ENCODE measurements at places on chromosomes 3 and 15. TPM values are rescaled to one million over a fixed set of nuclear protein-coding genes. Genes with fewer than 3 reads are reported as not detected.

GRCh38 chr3:194761384-194761783 lies 75.7 kb downstream of the FAM43A start:
- peak overlapping the region; percentile 20 for H3K27ac ChIP-seq
- peak; percentile 40 for DNase-seq
- H3K4me1 ChIP-seq = peaks cover 31% of the 10 kb centered on the region
- no peak overlapping the region for H3K4me3 ChIP-seq
- H3K27me3 ChIP-seq = no peaks in the 10 kb centered on the region

- no peak overlapping the region for H3K27ac ChIP-seq
- no peak overlapping the region for H3K4me3 ChIP-seq
- H3K36me3 ChIP-seq = peaks cover 9% of the 10 kb centered on the region
- DNase-seq = no peak
These were observed 225.3 kb downstream of the FOXP1 start for GRCh38 chr3:71358243-71358642.

- H3K4me1 ChIP-seq = peaks cover 11% of the 10 kb centered on the region
- H3K27me3 ChIP-seq = peaks cover 15% of the 10 kb centered on the region
- no peak overlapping the region for H3K27ac ChIP-seq
- H3K36me3 ChIP-seq = no peaks in the 10 kb centered on the region
These were observed 15.6 kb downstream of the CHST2 start for GRCh38 chr3:143135150-143135549.

DNA sequence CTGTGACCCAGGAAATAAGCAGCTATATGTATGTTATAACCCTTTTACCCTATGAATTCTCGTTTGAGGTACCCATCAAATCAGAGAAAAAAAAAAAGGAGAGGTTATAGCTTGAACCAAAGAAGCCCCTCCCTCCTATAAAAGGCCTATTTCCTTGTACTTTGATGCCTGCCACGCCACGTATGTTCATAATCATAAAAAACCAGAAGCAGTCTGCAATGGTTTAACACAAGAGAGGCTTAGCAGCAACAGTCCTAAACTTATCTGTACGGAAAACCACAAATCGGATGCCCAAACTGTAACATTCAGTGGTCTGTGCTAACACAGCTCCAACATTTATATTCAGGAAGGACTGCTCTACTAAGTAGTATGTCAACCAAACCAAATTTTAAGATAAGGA lies 21.2 kb downstream of the CCR8 start:
- no peak overlapping the region for H3K27ac ChIP-seq
- H3K4me3 ChIP-seq = no peak overlapping the region
- H3K4me1 ChIP-seq = no peaks in the 10 kb centered on the region
- no peaks in the 10 kb centered on the region for H3K36me3 ChIP-seq
- peaks cover 29% of the 10 kb centered on the region for H3K27me3 ChIP-seq
- DNase-seq = no peak

- peak overlapping the region; percentile 87 for H3K27ac ChIP-seq
- H3K36me3 ChIP-seq = no peaks in the 10 kb centered on the region
- H3K4me1 ChIP-seq = peaks cover 69% of the 10 kb centered on the region
- peak overlapping the region; percentile 60 for H3K4me3 ChIP-seq
- no peaks in the 10 kb centered on the region for H3K27me3 ChIP-seq
- DNase-seq = peak; percentile 82
These were observed 670 bp upstream of the ISLR start for GRCh38 chr15:74172701-74173379.

DNA sequence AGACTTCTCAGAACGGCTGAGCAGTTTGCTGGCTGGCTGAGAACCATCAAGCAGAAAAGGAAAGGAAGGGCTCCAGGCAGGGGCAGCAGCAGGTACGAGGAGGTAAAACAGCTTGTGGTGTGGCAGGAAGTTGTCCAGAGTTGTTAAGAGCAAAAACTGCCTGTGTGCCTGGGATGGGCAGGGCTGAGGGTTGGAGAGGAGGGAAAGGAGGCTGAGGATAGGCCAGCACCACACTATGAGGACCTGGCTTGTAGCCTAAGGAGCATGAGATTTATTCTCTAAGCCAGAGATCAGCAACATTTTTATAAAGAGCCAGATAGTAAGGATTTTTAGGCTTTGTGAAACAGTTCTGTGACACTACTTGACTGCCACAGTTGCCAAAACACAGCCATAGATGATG lies 8.0 kb downstream of the IGSF10 start:
- H3K36me3 ChIP-seq = peaks cover 6% of the 10 kb centered on the region
- peaks cover 9% of the 10 kb centered on the region for H3K27me3 ChIP-seq
- no peak for DNase-seq

DNA sequence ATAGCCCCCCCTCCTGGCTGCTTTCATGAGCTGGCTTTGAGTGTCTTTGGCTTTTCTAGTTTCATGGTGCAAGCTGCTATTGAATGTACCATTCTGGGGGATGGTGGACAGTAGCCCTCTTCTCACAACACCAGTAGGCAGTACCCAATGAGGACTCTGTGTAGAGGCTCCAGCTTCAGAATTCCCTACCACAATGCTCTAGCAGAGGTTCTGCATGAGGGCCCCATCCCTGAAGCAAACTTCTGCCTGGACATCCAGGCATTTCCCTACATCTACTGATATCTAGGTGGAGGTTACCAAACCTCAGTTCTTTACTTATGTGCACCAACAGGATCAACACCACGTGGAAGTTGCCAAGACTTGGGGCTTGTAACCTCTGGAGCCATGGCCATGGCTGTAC lies 1742.9 kb downstream of the SI start:
- no peaks in the 10 kb centered on the region for H3K4me1 ChIP-seq
- no peak for DNase-seq
- no peaks in the 10 kb centered on the region for H3K36me3 ChIP-seq
- H3K27me3 ChIP-seq = no peaks in the 10 kb centered on the region
- no peak overlapping the region for H3K4me3 ChIP-seq

GRCh38 chr15:75751116-75751875 lies 38.6 kb upstream of the CSPG4 start:
- H3K36me3 ChIP-seq = no peaks in the 10 kb centered on the region
- H3K4me3 ChIP-seq = no peak overlapping the region
- H3K27ac ChIP-seq = no peak overlapping the region
- DNase-seq = no peak
- H3K27me3 ChIP-seq = no peaks in the 10 kb centered on the region

DNA sequence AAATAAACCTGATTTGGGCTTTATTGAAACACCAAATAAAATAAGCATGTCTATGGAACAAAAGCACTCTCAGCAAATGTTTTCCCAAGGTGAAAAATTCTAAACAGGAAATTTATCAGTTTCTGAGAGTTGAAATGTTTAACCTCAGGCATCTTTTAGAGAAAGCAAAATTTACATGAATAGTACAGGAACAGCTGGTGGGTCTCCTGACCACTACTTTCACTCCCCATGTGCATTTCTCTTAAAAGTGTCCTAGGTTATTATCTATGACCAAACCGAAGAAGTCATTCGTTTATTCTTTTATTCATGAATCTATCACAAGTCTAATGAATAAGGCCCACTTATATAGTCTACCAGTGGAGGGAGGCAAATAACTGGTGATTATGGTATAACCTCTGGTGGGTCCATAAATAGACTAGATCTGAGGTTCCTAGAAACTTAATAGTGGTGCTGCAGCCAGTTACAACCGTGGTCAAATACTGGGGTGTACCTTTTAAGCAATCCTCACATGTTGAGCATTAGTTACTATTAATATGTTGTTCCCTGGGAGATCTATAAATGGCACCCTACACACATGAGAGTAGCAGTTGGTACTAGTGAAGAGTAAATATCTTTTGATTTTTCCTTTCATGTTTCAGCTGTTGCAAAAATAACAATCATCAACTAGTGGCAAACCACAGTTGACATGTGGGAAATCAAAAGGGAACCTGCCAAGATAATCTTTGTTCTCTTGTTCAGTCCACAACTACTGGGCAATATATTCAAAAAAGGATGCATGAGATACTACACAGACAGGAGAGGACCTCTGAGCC lies 169.3 kb upstream of the STAC start:
- H3K4me1 ChIP-seq = no peaks in the 10 kb centered on the region
- H3K4me3 ChIP-seq = no peak overlapping the region
- no peak overlapping the region for H3K27ac ChIP-seq
- H3K27me3 ChIP-seq = no peaks in the 10 kb centered on the region
- H3K36me3 ChIP-seq = no peaks in the 10 kb centered on the region

- H3K27me3 ChIP-seq = no peaks in the 10 kb centered on the region
- H3K36me3 ChIP-seq = no peaks in the 10 kb centered on the region
- DNase-seq = no peak
These were observed 179.9 kb downstream of the FMN1 start for GRCh38 chr15:33014586-33014985.

GRCh38 chr15:89542369-89542768 lies 32.9 kb upstream of the TICRR start:
- no peak overlapping the region for H3K4me3 ChIP-seq
- DNase-seq = no peak
- no peaks in the 10 kb centered on the region for H3K4me1 ChIP-seq
- H3K36me3 ChIP-seq = no peaks in the 10 kb centered on the region
- H3K27me3 ChIP-seq = peaks cover 46% of the 10 kb centered on the region
- no peak overlapping the region for H3K27ac ChIP-seq

COLQ gene
- 14.9 TPM for total RNA-seq

CAMKV gene
- not detected for total RNA-seq

PIAS1 gene
- total RNA-seq = 29.9 TPM

ST8SIA2 gene
- 3.6 TPM for total RNA-seq

GOLGA6L9 gene
- total RNA-seq = 0.99 TPM

P2RY12 gene
- 0.74 TPM for total RNA-seq
